Astrocyte of the cerebellum (primary cell): ENCODE measurements at places on chromosomes 16 and 17.

DNA sequence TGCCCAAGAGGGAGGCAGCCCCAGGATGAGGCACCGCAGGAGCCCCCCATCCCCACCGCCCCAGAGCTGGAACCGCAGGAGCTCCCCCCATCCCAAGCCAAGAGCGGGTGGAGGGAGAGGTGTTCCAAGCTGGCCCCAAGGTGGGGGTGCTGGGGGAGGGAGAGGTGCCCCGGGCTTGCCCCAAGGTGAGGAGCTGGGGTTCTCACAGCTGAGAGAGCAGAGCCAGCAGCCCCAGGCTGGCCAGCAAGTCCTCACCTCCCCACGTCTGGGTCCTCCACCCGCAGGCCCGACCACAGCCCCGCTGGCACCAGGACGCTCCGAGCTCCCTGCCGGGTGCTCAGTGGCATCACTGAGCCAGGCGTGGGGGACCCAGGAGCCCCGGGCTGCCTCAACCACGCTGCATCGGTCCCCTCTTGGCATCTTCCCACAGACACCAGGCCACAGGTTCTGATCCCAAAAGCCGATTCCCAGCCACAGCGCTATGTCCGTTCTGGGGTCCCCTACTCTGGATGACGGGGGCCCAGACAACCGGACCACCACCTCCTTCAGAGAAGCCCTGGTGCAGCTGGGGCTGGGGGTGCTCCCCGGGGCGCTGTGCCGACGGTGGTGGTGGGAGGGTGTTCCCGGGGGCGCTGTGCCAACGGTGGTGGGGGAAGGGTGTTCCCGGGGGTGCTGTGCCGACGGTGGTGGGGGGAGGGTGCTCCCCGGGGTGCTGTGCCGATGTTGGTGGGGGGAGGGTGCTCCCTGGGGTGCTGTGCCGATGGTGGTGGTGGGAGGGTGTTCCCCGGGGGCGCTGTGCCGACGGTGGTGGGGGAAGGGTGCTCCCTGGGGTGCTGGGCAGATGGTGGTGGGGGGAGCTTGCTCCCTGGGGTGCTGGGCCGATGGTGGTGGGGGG lies 15.4 kb upstream of the WDR45B start:
- DNase-seq: no peak

- no peak for DNase-seq
These were observed 151.1 kb upstream of the GSE1 start for GRCh38 chr16:85461814-85462713.

DNA sequence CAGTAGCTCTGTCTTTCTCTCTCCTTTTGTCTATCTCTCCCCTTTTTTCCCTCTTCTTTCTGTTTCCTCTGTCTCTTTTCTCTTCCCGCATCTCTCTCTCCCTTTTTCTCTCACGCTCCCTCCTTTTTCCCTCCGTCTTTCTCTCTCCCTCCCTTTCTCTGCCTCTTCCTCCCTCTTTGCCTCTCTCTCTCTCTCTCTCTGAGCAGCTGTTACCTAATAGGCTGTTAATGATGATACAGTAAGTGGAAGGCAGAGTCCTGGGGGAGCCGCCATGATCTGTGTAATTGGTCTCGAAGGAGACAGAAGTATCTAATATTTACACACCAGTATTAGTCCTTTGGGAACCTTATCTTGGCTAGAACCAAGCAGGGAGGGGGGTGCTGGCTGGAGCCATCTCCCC lies 136.1 kb upstream of the CIBAR2 start:
- DNase-seq: no peak

DNA sequence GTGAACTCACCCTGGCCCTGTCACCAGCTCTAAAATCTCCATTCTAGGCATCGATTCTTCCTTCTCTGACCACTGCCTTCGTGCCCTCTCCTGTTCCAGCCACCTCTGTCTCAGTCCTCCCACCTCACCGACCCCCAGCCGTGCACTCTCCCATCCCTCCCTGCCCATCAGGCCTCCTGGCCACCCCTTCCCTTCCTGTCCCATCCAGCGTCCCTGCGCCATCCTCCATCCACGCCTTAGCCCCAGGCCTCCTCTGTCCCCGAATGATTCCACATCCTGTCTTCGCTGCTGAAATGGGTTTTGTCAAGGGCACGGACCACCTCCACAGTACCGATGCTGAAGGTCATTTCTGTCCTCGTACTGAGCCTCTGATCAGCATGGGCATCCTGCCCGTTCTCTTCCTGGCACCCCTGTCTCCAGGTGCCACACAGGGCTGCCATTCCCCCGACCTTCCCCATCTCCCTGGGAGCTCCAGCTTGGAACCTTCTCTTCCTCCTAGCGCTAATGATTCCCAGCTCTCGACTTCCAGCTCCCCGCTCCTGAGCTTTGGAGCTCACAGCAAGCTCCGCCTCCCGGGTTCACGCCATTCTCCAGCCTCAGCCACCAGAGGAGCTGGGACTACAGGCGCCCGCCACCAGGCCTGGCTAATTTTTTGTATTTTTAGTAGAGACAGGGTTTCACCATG lies 2.6 kb downstream of the TRIM65 start:
- no peak for DNase-seq

- DNase-seq: no peak
These were observed 19.0 kb downstream of the CCDC57 start for GRCh38 chr17:82193520-82194220.

DNA sequence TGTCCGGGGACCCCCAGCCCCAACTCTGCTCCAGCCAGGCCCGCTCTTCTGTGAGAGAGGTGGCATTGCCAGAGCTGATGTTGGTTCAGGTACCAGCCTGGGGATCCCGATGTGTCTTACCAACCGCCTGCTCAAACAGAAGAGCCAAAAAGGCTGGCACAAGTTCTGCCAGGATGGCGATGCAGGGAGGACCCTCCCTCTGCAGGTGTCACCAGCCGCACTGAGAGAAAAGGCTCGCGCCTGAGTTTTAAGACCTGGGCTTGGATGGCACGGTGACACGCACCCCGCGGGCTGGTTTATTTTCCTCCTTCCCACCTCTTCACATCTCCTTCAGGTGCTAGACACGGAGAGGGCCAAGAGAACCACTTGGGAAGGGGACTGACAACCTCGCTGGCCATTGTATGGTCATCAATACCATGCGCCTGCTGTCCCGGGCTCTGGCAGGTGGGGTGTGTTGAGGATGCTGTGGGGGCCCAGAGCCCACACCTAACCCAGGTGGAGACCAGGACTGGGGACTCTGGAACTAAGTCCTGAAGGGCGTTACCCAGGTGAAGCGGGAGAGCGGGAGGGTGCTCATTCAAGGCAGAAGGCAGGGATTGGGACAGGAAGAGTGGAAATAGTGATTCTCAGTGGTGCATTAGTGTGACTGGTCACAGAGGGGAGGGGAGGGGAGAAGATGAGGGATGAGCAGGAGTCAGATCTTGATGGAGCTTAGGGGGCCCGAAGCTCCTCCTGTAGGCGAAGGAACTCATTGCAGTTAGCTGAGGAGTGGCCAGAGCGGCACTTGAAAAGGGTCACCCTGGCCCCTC lies 16.3 kb downstream of the FOXJ1 start:
- no peak for DNase-seq

DNA sequence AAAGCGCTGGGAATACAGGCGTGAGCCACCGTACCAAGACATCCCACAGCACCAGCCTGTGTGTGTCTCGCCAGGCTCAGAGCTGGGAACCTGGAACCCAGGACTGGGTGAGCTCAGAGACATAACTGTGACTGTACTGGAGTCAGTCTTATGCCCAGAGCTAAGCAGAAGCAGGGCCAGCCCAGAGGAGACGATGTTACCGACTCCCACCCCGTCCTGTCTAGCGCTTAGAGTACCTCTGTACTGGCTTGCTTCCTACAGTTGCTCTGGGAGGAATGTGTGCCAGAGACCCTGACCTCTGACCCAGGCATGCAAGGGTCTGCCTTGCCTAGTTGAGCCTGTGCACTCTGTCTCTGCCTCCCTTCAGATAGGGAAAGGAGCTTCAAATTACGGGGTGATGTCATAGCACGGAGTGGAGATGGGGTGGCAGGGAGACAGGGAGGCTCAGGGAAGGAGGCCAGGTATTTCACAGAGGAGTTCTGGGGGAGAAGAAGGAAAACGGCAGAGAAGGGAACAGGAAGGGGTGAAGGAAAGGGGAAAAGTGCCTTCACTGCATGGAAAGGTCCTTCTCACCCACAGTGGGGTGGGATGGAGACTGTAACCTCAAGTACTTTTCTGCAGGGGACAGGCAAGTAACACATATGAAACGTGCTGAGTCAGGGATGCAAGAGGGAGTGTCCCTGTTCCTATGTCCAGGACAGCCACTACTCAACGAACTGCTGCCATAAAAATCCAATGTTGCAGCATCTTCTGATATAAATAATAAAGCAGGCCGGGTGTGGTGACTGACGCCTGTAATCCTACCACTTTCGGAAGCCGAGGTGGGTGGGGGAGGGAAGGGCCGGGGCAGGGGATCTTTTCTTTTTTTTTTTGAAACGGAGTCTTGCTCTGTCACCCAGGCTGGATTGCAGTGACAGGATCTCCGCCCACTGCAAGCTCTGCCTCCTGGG lies 5.8 kb upstream of the ARMC5 start:
- no peak for DNase-seq
